CD8-positive, alpha-beta memory T cell (primary cell): ENCODE measurements at places on chromosomes 16 and 17. TPM values are rescaled to one million over a fixed set of nuclear protein-coding genes. Genes with fewer than 3 reads are reported as not detected.

DNA sequence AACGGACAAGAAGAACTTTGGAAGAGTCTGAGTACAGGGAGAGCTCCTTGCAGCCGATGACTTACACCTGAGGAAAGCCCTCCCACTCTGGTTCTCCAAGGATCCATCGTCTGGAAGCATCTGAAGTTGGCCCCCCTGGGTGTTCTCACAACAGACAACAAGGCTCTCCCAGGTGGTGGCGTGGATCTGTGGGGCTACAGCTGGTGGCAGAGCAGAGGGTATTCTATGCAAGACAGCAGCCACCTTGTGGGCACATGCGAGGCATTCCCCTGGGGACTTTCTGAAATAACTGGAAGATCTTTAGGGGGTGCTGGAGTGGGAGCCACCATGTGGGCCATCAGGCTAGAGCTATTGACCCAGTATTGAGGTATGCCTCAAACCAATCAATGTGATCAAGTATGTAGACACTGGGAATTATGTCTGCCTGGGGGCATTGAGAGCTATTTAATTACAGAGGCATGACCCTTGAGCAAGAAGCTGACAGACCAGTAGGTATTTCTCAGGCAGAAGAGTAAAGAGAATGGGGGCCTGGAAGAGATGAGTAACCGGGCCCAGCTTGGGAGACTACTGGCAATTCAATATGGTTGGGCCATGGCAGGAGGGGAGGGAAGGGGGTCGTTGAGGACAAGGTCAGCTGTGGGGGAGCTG, 6.9 kb upstream of the KRT19 start:
- no peak for DNase-seq

- peak; percentile 97 for DNase-seq
Observed at GRCh38 chr16:53130159-53131049, 75.6 kb downstream of the CHD9 start.

- DNase-seq, result no peak
Observed at GRCh38 chr16:13767215-13767614, 152.7 kb upstream of the ERCC4 start.

DNA sequence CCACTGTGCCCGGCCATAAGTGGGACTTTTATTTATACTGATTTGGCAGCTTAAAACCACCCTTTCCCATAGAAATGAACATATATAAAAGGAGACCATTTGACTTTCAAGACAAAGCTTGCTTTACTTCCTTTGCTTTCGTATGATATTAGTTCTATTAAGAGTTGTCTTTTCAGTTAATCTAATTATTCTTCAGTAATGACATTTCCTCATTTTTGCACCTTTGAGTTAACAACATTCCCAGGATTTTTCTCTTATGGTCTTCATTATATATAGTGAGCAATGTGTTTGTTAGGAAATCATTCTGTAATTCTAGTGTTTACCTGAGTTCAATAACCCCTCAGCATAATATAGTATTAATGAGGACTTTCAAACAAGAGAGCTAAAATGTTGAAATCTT, 173.8 kb downstream of the MAP2K6 start:
- no peak for DNase-seq

DNA sequence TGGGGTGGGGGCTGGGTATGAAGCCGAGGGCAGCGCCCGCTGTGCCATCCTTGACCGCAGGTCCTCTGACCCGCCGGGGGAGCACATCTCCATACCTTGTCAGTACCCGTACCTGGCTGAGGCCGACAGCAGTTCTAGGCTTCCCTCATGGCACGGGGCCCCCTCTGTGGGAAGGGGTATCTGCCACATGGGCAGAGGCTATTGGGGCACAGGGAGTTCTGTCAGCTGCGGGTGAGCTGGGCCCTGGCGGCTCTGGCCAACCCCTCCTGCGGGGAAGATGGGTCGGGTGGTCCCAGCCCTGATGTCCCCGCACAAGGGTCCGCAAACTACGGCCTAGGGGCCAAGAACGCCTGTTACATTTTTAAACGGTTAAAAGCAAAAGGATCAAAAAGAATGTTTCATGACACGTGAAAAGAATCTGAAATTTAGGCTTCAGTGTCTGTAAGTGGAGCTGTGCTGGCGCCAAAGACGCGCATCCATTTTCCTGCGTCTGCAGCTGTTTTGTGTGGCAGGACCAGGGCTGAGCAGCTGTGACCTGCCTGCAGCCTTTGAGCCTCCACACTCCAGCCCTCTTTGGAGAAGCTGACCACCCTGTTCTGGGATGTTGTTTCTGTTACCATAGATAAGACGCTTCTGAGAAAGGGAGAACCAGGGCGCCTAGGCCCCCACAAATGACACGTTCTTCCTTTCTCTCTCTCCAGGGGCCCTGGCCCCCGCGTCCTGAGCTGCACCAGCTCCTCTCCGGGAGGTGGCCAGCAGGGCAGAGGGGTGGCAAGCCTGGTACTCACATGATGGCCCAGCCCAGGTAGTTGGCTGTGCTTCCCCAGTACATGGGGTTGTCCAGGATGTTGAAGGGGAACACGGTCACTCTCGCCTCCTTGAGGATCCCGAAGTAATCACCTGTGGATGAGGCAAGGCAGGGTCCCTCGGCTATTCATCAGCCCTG, 12.7 kb upstream of the RASD1 start:
- DNase-seq, result no peak

GRCh38 chr16:78889346-78889745, 711.2 kb downstream of the MAF start:
- DNase-seq, result no peak

DNA sequence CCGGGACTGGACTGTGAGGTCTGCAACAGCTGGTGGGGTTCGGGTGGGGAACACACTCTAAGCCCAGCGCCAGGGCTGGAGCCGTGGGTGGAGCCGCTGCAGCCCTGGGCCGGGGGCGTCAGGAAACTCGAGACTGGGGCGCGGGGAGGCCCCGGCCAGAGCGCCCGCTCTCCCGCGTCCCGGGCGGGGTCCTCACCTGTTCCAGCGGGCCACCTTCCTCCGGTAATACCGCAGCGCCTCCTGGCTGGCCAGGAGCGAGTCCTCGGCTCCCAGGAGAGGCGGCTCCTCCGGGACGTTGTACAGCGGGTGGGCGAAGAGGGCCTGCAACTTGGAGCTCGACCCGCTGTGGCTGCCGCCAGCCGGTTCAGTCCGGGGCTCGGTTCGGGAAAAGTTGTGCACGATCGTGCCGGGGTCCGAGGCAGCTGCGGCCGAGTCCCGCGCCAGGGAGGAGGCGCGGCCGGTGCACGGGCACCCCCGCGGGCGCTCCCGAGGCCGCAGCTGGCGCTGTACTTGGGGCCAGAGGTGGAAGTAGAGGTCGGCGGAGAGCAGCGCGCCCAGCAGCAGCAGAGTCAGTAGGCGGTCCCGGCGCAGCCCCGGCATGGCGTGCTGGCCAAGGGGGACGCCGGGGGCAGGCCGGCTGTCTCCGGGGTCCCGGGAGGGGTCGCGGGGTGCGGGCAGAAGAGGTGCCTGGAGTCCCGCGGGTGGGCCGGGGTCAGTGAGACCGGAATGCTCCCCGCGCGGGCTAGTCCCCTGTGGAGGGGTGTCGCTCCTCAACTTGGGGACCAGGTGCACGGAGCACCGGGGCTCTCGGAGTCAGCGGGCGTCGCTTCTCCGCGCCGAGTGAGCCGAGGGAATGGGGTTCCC, 868 bp downstream of the FAM20A start:
- no peak for DNase-seq

DNA sequence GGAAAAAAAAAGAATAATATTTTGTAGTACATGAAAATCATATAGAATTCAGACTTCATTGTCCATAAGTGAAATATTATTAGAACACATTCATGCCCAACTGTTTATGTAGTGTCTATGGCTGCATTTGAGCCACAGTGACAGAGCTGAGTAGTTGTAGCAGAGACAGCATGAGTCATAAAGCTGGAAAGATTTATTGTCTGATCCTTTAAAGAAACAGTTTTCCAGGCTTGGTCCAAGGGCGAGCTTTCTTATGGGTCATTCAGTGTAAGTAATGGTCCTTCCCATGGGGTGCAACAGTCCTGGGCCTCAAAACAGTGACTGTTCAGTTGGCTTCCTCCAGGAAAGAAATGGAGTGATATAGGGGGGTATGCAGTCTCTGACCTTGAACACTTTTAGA, 260.2 kb downstream of the HS3ST4 start:
- DNase-seq, result no peak

DNA sequence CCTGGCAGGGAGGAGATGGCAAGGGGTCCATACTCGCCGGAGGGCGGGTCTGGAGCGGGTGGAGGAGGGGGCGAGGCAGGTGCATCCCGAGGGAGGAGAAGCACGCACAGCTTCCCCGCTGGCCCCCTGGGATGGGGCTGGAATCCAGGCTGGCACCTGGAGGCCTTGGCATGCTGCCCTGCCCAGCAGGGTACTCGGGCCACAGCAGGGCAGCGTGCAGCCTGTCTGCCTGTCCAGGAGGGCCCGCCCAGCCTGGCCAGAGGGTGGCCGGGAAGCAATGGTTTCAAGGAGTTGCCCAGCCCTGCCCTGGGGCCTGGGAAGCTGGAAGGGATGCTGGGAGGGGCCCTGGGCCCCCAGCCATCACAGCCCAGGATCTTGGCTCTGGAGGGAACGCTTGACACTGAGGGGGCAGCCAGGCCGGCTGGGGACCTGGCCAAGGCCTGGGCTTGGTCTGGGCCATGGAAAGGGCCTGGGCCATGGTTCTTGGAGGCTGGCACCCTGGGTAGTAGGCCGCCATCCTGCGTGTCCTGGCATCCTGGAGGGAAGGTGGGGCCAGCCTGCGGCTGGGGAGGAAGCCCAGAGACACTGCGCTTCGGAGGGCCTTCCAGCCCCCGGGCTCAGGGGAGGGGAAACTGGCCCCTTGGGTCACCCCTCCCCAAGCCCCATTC, 1.1 kb downstream of the GLIS2 start:
- no peak for DNase-seq

DNA sequence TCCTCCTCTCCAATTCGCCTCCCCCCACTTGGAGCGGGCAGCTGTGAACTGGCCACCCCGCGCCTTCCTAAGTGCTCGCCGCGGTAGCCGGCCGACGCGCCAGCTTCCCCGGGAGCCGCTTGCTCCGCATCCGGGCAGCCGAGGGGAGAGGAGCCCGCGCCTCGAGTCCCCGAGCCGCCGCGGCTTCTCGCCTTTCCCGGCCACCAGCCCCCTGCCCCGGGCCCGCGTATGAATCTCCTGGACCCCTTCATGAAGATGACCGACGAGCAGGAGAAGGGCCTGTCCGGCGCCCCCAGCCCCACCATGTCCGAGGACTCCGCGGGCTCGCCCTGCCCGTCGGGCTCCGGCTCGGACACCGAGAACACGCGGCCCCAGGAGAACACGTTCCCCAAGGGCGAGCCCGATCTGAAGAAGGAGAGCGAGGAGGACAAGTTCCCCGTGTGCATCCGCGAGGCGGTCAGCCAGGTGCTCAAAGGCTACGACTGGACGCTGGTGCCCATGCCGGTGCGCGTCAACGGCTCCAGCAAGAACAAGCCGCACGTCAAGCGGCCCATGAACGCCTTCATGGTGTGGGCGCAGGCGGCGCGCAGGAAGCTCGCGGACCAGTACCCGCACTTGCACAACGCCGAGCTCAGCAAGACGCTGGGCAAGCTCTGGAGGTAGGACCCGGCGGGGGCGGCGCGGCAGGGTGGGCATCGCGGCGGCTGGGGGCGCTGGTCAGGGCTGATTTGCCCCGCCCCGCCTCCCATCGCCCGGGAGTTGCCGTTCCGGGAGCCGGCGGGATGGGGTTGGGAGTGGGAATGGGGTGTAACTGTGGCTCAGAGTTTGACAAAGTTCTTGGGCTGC, 567 bp downstream of the SOX9 start:
- no peak for DNase-seq

DNA sequence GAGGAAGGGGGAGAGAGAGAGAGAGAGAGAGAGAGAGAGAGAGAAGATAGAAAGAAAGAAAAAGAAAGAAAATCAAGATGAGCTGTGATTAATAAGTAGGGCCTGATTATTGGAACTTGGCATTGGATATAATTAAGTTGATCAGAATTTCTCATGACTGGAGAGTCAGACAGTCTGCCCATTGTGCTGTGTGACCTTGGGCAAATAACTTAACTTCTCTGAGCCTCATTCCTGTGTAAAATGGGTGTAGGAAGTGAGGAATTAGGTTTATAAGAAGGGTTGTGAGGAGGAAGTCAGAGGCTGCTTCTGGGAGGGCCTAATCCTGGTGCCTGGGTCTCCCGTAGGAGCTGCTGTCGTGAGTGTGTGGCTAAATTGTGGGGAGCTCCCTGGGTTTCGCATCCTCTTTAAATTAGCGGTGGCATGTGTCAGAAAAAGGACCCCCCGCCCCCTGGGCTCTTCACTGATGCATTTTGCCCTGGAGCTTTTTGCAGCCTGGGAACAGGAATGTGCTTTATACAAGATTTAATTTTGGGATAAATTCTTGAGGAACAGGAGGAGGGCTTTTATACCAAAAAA, 76.0 kb downstream of the CMIP start:
- peak; percentile 23 for DNase-seq

GRCh38 chr16:47876511-47876910, 279.3 kb downstream of the ABCC12 start:
- DNase-seq, result no peak

GRCh38 chr16:80996688-80997138, 10.0 kb downstream of the CMC2 start:
- no peak for DNase-seq

DNA sequence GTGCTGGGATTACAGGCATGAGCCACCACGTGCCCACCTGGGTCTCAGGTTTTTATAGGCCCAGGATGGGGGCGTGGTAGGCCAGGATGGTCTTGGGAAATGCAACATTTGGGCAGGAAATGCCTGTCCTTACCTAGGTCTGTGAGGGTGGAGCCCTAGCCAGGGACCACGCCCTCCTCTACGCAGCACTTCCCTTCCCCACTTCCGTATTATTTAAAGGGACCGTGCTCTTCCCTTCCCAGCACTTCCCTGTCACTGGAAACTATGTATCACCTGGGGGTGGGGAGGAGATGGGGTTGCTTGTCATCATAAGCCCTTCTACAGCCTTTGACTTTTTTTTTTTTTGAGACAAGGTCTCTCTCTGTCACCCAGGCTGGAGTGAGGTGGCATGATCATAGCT, 238.9 kb upstream of the NLRP1 start:
- DNase-seq, result no peak

- no peak for DNase-seq
Observed at GRCh38 chr17:74520016-74520434, 11.2 kb downstream of the CD300LB start.

DNA sequence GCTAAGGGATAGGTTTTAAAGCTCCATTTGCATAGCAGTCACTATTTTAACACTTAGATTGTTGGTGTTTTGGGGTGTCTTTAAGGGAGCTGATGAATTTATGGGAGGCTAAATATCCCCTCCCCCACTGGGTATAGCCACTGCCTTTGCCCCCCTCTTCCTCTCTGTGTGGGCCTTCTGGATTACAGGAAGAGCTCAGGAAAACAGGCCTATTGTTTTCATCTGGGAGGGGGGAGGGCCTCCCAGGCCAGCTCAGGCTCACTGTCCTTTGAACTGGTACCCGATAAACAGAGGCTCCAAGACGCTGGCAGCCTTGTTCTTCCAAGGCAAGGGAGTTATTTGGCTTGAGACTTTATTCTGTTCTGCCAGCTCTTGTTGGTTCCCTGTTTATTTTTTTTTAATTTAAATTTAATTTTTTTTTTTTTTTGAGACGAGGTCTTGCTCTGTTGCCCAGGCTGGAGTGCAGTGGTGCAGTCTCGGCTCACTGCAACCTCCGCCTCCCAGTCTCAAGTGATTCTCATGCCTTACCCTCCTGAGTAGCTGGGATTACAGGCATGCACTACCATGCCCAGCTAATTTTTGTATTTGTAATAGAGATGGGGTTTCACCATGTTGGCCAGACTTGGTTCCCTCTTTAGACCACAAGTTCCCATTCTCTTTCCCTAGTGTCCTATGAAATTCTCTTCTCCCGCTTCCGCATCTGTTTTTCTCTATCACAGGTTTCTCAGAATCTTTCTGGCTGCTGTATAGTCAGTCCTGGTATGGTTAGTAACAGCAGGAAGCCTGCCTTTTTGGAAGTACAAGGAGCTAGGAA, 25.1 kb downstream of the MINK1 start:
- no peak for DNase-seq

Gene KRTAP4-4
- not detected for polyA plus RNA-seq

Gene SNX11
- 26.5 TPM for polyA plus RNA-seq

Gene TBX21
- polyA plus RNA-seq, result 59.6 TPM

Gene TXNDC11
- polyA plus RNA-seq, result 57.8 TPM
